ENCODE measurements at places on chromosomes 2 and 18.

DNA sequence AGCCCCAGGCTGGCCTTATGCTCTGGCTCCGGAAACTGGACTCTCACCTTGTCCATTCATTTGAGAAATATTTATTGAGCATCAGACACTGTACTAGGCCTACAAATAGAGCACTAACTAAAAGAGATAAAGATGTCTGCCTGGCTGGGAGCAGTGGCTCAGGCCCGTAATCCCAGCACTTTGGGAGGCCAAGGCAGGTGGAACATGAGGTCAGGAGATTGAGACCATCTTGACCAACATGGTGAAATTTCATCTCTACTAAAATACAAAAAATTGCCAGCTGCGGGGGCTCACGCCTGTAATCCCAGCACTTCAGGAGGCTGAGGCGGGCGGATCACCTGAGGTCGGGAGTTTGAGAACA, 7.6 kb upstream of the MRPL33 start:
- DNase-seq, result no peak

DNA sequence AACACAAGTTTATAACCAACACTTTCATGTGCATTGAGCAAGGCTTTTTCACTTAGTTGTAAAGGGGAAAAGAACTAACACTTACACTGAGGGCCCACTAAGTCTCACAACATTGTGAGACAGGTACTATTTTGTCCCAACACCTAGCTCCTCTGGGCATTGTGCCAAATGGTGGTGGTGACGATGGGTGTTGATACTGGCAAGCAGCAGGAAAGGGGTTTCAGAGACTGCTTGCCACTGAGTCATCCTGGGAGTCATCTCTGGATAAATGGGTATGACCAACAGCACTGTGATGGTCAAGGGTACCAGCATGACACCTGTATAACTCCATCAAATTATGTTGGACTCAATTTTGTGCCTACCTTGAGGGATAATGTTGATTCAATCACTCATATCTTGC, 138.8 kb upstream of the ITGA6 start:
- DNase-seq, result peak; percentile 14

DNA sequence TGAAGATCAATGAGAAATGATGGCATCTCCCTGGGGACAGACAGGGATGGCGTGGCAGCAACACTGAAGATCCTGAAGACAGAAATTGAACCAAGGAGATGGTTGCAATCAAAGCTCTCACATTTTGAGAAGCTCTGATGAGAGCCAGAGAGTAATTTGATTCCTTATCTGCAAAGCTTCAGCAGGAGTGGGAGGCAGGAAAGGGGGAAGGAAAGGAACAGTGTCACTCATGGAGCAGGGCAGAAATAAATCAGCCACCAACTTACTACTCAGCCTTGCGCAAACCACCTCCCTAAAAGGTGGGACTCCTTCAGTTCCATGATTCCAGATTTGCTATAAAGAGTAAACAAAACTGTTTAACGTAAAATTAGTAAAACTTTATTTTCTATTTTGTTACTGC, 119.2 kb downstream of the CACNB4 start:
- no peak for DNase-seq

DNA sequence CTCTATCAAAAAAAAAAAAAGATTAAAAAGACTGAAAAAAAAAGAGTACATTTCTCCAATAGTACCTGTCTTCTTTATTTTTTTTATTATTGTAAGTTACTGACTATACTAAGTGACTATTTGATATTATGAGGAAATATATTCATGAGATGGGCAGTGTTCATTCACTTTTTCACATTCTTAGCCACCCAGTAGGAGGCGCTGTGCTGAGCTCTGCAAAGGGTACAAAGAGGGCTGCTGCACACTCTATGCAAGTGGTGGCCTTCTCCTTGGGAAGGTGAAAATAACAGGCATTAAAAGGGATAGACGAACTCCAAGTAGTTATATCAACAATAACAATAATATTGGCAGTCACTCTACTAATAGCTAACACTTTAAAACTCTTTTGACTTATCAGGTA, 1034.9 kb upstream of the FANCL start:
- DNase-seq, result no peak

DNA sequence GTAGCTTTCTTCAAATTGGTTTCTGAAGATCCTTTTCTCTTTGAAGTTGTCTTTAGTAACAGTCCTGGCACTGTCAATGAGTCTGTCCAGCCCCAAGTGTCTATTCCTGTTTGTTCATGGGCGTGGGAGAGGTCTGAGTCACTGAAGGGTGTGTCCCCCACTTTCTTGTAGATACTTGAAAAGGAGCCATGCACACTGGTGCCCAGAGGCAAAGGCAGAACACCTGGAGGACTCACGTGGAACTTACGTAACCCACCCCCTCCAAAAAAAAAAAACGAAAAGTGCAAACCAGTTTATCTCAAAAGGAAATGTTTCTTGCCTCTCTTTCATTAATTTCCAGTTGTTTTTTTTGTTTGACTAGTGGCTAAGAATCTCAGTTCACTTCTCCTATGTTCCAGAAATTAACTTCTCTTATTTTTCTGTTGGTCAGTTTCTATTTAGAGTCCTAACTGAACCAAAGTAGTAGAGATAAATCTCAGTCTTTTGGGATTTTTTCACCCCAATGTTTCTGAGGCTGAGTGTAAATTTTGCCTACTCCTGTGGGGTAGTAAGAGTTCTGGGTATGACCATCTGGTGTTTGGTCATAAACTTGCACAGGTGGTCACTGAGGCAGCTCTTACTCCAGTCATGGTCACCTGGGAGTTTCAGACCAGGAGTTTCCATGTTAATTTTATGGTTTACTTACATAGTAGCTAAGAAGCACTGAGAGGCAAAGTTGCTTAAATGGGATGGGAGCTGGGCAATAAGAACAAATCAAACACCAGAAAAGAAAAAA, 54.9 kb downstream of the DSC3 start:
- DNase-seq, result no peak

- DNase-seq, result no peak
These were observed 218.3 kb upstream of the SMAD7 start for GRCh38 chr18:49169037-49169521.

DNA sequence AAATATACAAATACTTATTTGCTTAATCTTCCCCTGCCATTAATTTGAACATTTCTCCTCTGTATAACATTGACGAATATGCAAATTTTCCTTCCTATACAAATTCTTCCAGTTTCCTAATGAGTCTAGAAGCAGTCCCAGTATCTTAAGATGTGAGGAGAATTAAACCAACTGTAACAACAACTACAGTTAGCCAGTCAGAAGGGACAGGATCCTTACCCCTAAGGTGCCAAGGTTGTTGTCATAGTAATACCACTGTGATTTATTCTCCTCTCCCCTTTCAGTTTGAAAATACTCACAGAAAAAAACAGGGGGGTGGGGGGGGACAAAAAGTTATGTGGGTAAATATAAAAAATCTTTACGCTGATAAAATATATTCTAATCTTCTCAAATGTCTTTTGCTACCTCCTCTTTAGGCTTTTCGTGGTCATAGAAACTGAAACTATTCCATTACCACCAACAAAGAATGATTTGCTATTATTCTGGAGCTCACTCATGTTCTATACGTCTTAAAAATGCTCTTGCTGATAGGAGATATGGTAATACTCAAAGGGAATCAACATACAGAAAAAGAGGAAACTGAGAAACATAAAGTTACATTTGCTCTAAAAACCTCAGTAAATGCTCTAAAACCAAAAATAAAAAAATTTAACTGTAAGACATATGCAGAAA, 107.6 kb downstream of the MEMO1 start:
- no peak for DNase-seq

GRCh38 chr2:174561283-174561971, 36.2 kb downstream of the WIPF1 start:
- DNase-seq, result no peak

DNA sequence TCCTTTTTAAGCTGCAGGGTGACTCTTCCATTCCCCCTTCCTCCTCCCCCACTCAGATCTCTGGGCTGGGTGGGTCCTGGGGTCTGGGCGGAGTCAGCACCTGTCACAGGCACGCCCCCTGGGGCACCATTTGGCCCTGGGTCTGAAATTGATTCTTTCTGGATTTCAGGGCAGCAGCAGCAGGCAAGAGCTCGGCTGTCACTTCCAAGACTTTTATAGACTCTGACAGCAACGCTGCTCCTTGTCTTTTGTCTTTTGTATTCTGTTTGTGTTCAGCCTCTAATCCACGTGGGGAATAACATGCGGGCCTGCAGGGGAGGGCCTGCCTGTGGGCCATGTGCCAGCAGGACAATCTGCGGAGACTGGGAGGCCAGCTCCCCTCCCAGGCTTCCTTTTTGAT, 3.9 kb downstream of the BOD1L2 start:
- DNase-seq, result no peak

DNA sequence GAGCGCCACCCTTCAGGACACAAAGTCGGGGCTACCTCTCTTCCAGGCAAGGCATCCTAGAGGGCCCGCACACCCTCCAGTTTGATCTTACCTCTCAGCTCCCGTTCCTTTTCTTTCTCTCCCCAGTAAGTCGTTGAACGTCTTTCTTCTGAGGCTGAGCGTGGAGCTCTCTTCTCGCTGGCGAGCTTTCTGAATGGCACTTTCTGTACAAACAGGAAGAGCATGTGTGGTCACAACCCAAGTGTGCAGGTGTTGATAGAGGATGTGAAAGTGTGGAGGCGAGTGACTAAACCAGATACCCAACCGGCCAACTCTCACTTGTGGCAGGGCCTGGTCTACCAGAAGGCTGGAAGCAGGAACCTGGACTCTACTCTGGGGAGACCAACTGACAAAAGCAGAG, at the start of gene AFF3:
Gene AFF3, minus strand, starts transcription at position 198 of the 400 bp plus-strand sequence. CDS start 38,136 bp downstream, outside the sequence.
- DNase-seq, result peak; percentile 54

GRCh38 chr2:67374949-67375348, 22.2 kb upstream of the ETAA1 start:
- DNase-seq, result no peak

DNA sequence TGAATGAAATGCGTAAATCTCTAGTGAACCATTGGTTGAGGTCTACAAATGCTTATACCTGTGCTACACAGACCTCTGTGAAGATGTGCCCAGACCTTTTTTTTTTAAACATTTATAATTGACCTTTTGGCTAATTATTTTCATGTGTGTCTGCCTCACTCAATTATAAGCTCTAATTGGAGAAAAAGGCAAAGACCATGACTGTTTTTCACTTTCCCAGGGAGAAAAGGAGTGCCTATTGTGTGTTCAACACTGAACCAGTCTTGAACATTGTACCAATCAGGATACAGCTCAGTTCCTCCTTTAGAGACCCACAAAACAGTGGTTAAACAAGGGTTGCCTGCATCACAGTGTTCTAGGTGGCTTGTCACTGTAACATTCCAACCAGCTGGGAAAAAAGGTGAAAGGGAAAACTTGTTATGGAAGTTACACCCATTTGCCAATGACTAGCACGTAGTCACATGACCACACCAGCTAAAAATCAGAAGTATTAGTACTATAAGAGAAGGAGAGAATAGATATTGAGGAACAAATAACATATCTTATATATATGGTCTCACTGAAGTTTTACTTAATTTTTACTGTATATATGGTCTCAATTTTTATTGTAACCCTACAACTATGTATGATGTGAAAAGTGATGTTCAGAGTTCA, 13.4 kb downstream of the TANK start:
- no peak for DNase-seq

GRCh38 chr2:196284866-196285557, 113.6 kb upstream of the STK17B start:
- no peak for DNase-seq
